MV-4-11 (cell line): ENCODE measurements at places on chromosomes 5 and 9.
A peak's percentile ranks its signal among the peaks of the same experiment; 100 is the strongest.

- DNase-seq, result no peak
Measured at GRCh38 chr5:74167206-74167929, 473.2 kb downstream of the ENC1 start.

GRCh38 chr5:10469253-10470050 is 27.8 kb downstream of the ROPN1L start:
- DNase-seq, result no peak

GRCh38 chr5:82151662-82152061 is 126.5 kb downstream of the RPS23 start:
- DNase-seq, result peak; percentile 29

DNA sequence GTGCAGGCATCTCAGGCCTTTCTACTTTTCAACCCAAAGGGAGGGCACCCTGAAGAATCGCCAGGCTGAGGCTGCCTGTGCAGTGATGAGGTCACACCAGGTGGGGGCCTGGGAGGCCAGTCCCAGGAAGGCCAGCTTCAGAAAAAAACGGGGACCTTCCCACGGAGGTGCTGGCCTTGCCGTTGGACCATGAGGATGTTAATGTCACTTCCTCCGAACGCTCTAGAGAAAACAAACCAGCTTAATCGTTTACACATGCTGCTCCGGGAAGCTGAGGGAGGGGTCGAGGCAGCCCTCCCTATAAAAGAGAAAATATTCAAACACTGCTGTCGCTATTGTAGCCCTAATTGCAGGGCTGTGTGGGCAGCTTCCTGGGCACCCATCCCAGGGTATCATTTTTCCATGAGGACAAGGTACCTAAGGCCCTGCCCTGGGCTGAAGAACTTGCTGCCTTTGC is 27.0 kb downstream of the PTGES start:
- DNase-seq, result no peak

- DNase-seq, result no peak
Measured at GRCh38 chr5:102767862-102768261, 12.8 kb downstream of the PAM start.

DNA sequence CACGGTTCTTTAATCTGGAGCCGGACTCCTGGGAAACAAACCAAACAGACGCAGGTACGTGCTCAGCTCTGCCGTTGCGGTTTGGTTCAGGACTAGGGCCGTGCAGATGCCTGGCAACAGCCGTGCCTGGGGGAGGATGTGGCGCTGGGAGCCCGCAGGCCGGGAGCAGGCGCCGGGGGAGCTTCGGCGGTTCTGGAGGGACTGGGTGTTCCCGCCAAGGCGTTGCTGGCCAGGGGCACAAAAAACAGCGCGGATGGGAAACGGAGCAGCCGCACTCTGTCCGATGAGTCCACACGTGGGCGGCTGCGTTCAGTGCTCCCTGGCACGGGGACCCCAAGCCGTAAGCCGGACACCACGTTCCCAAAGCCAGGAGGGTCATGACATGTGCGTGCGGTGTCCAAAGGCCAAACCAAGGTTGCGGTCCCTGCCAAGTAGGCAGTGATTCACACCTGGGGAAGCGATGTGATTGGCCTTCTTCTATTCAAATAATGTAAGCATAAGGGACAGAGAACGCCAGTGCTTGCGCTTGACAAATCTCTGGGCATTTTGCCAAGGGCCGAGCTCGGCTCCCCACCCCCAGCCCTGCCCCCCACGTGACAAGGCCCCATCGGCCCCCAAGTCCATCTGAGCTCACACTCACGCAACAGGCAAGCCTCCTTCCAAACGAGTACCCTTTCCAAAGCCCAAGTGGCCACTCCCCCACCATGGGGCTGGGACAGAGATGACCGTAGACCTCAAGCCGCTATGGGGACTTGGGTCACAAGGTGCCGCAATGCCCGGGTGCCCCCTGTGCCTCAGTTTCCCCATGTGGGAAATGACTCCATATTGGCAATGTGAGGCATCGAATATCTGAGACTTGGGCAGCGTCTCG is 49.7 kb upstream of the NKD2 start:
- DNase-seq, result no peak

- DNase-seq, result peak; percentile 99
Measured at GRCh38 chr5:65825408-65826328, 100.7 kb upstream of the ERBIN start.

- DNase-seq, result no peak
Measured at GRCh38 chr5:11596185-11596584, 308.1 kb downstream of the CTNND2 start.

- peak; percentile 6 for DNase-seq
Measured at GRCh38 chr9:131500377-131500776, 2.3 kb upstream of the POMT1 start.

GRCh38 chr9:131610231-131610761 is 65.0 kb downstream of the PRRT1B start:
- DNase-seq, result no peak

- no peak for DNase-seq
Measured at GRCh38 chr9:35905912-35906679, at the start of gene HRCT1. Gene HRCT1, plus strand, starts transcription at chr9:35906202. Its CDS starts 86 bp downstream, at chr9:35906288.

DNA sequence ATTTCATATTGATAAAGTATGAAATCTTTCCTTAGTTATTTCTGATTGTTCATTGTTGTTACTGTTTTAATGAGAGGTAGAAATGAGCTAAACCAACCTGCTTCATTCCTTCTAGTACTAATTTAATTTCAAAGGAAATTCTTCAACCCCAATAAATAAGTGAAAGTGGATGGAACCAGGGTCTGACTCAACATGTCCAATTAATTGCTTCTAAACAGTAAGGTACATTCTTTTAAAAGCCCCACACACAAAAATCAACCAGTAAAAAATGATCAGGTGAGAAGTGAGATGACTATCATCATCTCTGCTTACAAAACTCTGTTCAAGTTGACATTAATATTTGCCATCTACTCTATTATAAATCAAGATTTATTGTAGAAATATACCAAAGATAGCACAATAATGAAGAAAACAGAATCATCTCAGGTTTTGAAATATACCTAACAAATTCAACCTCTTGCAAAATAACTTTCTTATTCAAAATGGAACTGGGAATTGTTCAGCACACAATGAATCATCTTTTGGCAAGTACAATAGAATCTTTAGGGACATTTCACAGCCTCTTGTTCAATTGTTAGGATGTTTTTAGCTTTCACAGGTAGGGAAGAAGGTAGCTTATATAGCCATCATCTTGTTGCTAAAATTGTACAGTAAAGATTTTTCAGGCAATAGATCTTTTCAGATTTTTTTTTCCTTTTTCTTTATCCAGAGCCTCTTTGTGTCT is 114.5 kb downstream of the RPS23 start:
- no peak for DNase-seq

- no peak for DNase-seq
Measured at GRCh38 chr9:7402334-7403027, 397.1 kb downstream of the DMAC1 start.

- DNase-seq, result peak; percentile 100
Measured at GRCh38 chr5:151483176-151483575, 35.8 kb downstream of the SLC36A1 start.

GRCh38 chr5:65769539-65769938 is 47.5 kb downstream of the NLN start:
- no peak for DNase-seq

DNA sequence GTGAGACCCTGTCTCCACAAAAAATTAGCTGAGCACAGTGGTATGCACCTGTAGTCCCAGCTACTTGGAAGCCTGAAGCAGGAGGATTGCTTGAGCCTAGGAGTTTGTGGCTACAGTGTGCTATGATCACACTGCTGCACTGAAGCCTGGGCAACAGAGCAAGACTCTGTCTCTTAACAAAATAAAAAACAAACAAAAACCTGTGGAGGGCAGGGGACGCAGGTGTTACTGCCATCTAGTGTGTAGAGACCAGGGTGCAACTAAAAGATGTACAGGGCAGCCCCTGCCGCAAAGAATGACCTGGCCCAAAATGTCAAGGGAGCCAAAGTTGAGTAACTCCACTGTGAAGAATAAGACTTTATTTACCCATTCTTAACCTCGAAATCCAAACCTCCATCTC is 27.1 kb downstream of the ASPN start:
- DNase-seq, result no peak

GRCh38 chr5:150253416-150254208 is 36.0 kb downstream of the CAMK2A start:
- no peak for DNase-seq

DNA sequence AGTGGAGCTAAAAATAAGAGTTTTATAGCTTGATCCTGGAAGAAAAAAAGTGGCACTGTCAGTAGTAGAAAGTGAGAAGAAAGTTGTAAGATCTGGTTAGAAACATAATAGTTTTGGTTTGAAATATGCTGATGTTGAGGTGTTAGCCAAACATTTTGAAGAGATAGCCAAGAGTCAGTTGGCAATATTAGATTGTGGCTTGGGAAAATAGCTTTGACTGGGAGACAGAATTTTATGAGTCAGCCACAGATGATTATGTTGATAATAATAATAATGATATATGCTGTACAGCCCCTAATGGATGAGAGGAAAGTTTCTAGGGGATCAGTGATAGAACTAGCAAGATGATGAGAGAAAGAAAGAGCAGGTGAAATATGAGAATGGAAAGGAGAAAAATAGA is 12.4 kb upstream of the CDH18 start:
- no peak for DNase-seq

GRCh38 chr5:74394916-74395880 is 245.3 kb downstream of the ENC1 start:
- DNase-seq, result no peak

DNA sequence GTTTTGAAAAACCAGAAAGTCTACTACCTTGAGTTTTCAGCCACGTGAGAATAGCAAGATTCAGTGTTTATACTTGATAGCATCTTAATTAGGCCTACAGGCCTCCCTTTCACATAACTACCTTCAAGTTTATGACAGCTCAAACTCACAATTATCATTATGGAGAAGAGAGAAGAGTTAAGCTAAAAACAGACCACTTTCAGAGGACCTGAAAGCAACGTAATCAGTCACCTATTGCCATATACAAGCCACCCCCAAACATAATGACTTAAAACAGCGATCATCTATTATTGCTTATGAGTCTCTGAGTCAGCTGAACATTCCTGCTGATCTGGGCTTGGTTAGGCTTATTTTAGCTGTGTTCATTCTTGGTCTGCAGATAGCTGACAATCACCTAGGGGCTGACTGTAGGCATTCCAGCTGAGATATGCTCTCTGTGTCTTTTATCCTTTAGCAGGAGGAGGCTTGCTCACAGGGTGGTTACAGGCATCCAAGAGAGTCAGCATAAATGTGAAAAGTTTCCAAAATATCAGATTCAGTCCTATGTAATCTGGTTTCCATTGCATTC is 130.9 kb downstream of the COX7C start:
- no peak for DNase-seq
